ENCODE measurements at places on chromosomes 7 and 10.

GRCh38 chr10:132328738-132329137, 3.3 kb upstream of the LRRC27 start:
- DNase-seq = no peak

DNA sequence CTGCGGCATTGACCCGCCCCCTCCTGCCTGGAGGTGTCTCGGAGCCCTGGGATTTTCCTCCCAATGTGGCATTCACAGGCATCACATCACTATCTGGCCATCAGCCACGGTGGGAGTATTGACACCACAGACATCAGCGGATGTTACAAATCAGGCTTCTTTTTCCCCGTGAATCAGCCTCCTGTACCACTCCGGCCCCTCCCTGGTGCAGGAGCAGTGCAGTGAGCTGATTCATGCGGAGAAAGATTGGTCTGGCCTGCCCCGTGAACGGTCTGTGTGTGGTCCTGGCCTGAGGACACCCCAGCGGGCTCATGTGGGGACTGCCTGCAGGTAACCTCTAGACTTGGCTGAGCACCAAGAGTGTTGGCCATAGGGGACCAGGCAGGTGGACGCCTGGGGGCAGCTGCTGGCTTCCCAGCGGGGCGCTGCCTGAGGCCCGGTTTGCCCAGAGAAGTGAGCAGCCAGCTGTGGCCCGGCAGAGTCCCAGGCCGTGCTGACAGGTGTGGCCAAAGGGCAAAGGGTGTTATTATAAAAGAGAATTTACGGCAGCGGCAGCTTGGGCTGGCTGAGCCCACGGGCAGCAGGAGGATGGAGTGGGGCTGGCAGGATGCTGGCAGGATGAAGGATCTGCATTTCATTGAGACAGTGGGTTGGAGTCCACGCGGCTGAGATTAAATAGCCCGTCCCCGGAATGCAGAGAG, 32.1 kb upstream of the GNA12 start:
- DNase-seq = no peak

DNA sequence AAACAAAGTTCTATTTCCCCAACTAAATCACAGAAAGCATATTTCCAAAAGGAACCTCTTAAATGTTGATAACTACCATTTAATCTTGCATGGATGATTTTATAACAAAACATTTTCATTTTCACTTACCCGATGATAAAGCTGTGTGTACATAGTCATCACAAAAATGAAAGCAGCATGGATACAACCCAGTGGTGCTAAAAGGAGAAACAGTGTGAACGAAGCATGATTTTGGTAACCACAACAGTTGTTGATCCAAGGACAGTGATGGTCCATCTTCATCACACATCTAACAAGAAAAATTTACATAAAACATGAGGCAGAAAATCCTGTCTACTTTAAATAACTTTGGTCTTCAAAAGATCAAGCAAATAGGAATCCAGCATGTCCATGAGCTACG, 4.7 kb downstream of the ZDHHC6 start:
- DNase-seq = no peak

GRCh38 chr7:136293841-136294391, 316.8 kb upstream of the MTPN start:
- DNase-seq = no peak

DNA sequence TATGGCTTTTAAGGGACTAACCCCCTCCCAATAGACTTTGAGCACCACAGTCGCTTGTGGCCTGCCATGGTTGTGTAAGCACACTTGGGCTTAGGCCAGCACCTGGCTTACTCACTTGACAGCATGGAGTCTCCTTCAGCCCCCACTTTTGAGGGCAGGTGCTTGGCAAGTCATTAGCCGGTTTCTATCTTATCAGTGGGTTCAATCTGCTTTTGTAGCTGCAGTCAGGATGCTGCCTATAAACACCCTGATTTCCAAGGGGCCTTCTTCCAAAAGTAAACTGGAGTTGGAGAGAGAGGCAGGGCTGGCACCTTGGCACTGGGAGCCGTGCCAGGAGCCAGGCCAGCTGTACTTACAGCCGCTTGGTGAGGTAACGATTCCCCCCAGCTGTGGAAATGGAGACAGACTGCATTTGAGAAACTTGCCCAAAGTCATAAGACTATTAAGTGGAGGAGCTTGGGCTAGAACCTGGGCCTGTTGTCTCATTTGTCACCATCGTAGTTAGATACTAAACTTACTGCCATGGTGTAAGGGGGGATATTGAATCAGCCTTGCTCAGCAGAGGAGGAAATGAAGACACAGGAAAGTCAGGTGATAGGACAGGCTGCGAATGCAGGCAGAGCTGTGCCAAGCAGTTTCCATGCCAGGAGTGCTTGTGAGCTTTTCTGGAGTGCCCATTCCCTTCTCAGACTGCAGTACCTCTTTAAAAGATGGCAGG, 92.2 kb upstream of the EFCAB10 start:
- no peak for DNase-seq

- no peak for DNase-seq
Observed at GRCh38 chr10:60735244-60735643, 43.0 kb upstream of the CDK1 start.

DNA sequence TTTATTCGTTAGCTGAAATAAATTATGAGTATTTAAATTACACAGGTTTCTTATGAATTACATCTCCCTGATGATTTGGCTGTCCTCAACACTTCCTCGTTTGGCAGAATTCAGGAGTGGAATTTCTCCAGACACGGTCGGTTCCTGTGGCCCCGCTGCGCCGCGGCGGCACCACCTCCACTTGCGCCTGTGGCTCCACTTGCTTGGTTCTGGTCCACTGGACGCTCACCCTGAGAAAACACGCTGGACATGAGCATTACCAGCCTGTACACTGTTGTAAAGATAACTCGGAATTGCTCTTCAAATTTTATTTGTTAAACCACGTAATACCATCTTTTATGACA, 85.3 kb downstream of the ZNF33B start:
- DNase-seq = no peak

DNA sequence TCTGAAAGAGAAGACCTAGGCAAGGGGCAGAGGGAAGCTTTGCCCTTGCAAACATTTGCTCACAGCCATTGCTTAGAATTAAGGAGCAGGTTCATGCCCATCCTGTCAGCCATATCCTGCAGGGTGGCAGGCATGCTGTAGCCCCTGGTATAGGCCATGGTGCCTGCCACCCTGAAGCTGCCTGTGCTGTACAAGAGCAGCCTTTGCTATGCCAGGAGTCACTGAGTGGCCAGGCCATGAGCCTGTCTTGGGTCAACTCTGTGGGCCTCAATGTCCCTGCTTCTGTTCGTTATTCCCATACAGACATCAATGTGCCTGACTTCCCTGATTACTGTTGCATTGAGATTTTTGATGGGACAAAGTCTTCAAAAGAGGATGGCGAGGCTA, 368 bp upstream of the SVOPL start:
- DNase-seq = no peak

DNA sequence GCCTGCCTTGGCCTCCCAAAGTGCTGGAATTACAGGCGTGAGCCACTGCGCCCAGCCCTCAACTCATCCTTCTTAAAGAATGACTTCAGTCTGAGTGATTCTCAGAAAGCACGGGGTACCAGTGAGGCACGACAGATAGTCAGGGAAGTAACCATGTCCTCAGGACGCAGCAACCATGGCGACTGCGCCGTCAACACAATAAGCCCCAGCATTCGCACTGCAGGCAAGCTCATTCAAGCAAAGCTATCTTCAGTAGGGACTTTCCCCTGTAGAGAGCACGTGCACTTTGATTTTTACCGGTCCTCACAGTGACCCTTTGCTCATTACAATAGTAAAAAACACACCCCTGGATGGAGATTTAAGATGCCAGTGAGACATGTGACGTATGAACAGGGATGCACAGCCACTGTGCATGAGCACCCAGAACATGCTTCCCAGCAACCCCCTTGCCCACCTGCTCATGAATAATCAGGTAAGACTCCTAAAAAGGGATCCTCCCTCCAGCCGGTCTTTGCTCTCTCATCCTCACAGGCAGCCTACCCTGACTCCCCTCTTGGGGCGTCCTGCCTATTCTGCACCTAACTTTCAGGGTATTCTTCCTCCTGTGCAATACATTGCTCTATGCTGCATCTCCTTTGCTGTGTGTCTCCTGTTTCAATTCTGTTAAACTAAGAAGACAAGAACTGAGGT, 9.1 kb downstream of the WDR86 start:
- no peak for DNase-seq

DNA sequence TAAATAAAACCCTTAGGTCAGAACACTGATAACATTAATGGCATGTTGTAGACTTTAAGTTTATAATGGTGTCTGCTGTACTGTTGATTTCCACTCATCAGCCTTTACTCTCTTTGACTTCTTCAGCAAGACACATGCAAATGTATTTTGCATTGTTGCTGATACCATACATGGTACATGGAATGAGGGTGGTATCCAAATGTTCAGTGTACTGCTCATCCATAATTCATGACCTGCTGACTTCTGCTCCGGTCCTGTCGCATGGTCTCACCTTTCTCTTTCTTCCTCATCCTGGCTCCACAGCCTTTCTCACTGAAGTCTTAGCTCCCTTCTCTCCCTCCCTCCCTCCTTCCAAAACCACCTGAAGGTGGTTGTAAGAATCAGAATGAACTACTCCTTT, 4.7 kb upstream of the CUBN start:
- DNase-seq = no peak

DNA sequence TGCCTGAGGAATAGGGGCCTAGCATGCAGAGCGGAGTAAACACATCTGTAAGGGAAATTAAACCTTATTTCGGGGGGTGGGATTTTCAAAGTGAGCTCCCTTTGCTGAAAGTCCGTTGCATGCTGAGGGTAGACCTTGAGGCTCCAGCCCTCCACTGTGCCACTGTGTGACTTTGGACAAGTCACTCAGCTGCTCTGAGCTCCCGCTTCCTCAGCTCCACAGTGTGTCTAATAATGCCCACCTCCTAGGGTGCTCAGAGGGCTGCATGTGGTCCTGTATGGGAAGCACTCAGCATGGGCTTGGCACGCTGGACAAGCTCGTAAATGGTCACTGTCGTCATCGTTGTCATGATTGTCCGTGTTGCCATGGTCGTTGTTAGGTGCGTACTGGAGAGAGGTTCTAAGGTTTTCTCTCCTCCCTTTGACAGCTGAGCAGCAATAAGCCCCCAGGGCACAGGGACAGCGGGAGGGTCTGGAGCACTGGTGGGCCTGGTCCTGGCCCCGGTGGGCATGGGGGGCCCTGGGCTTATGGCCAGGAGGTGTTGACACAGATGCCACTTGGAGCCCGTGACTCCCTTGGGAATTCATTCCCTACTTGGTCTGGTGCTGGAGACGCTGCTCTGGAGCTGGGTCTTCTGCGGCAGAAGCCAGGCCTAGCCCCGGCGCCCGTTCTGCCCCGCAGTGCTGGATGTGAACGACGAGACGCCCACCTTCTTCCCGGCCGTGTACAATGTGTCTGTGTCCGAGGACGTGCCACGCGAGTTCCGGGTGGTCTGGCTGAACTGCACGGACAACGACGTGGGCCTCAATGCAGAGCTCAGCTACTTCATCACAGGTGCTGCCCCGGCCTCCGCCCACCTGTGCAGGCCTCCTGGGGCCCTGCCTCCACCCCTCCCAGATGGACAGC, 13.1 kb downstream of the C10orf105 start:
- DNase-seq = no peak

DNA sequence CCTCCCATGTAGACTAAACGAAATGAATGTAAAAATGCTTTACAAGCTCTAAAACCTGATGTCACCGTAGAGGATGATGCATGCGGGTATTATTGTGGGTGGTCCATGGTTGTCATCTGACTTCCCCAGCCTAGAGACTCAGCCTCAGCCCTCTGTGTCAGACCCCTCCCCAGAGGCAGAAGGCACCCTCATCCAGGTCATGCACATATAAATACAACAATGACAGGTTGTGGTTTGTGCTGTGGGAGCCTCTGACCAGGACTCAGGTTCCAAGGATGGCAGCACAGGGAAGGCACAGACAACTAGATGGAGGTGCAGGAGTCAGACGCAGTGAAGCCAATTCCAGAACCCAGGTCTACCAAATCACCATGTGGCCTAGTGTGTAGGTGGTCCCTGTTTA, 3.3 kb upstream of the NODAL start:
- no peak for DNase-seq

- DNase-seq = no peak
Observed at GRCh38 chr7:102974366-102975236, 61.8 kb downstream of the LRRC17 start.

DNA sequence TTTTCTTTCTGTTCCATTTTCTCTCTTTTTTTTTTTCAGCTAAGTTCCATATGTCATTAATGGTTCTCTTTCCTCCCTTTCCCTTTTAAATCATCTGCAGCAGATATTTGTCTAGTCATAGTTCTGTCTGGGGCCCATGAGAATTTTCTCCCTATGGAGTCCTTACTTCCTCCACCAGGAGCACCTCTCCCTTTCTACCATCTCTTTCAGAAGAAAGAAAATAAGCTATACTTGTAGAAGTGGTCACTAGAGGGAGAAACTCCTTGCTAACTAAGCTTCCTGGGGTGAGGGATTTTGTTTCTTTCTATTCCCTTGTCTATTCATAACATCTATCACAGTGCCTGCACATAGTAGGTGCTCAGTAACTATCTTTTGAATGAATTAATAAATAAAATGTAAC, 230.2 kb upstream of the HPS1 start:
- no peak for DNase-seq

- no peak for DNase-seq
Observed at GRCh38 chr7:78179827-78180477, 381.4 kb downstream of the PHTF2 start.

DNA sequence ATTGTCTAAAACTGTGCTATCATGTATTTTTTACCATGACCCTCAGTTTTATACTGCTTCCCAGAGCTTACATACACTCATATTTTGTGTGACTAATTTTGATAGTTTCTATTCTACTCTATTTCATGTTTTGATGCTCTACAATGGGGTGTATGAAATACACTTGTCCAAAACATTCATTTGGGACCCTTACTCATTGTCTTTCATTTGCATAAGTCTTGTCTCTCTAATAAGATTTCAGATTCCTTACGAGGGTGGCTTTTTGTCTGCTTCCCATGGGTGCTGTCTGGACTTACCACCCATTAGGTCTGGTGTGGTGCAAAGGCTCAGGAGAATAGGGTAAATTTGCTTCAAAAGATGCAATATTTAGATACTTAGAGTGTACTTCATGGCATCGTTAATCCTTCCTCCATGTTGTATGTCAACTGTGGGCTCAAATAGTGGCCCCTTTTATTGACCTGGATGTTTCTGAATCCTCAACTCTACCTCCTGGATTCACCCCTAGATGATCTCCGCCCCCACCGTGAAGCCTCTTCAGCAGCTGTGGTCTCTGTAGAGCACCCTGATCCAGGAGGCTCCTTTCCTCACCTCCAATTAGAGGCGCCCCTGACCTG, 3.6 kb upstream of the GIMAP5 start:
- no peak for DNase-seq

DNA sequence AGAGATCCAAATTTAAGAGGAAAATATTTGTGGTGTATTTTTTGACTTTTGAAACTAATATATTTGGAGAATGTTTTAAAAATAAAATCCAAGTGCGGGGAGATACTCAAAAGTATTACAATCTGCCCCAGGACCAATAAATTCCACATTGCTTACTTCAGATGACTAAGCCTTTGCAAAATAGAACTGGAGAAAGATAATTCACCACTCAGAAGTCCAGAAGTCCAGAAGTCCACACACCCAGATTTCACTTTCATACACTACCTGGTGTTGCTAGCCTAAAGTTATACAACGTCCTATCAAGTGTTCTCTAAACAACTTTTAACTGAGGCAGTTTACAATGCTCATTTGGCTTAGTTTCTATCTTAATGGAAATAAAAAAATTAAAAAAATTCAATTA, 487.0 kb upstream of the SEMA3D start:
- DNase-seq = no peak

- DNase-seq = no peak
Observed at GRCh38 chr7:34064519-34065158, 159.3 kb downstream of the BMPER start.

GRCh38 chr10:93991114-93991513, 2.6 kb upstream of the PLCE1 start:
- no peak for DNase-seq

- DNase-seq = peak; percentile 13
Observed at GRCh38 chr7:155298288-155298833, 683 bp downstream of the INSIG1 start.

Measured in stimulated activated CD4-positive, alpha-beta T cell treated with anti-CD3 and anti-CD28 coated beads, Interleukin-4, amount 100 ng/mL, for 4 hours (primary cell).